Gastrocnemius medialis (tissue), 4 donors: ENCODE measurements at places on chromosomes 2 and 18. TPM values are rescaled to one million over a fixed set of nuclear protein-coding genes. Genes with fewer than 3 reads are reported as not detected.

Gene CD28
- 0.07 TPM for total RNA-seq

DNA sequence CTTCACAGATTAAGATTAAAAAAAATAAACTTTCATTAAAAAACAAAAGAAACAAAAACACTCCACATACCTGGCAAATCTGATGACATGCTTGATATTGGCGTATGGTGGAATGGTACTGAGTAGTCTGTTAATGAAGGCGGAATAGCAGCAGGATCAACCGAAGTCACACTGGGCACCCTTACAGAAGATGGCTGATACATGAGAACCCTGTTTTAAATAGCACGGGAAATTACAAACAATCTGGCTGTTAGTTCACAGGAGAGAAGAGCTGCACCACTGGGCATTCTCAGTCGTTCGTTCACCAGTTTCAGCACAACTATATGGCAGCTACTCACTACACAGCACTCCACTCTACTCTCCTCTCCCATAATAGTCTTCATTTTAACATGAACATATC, 64.0 kb upstream of the ST8SIA5 start:
- H3K36me3 ChIP-seq: no peaks in the 10 kb centered on the region
- H3K4me3 ChIP-seq: no peak overlapping the region
- peaks cover 14% of the 10 kb centered on the region for H3K4me1 ChIP-seq
- no peaks in the 10 kb centered on the region for H3K27me3 ChIP-seq

DNA sequence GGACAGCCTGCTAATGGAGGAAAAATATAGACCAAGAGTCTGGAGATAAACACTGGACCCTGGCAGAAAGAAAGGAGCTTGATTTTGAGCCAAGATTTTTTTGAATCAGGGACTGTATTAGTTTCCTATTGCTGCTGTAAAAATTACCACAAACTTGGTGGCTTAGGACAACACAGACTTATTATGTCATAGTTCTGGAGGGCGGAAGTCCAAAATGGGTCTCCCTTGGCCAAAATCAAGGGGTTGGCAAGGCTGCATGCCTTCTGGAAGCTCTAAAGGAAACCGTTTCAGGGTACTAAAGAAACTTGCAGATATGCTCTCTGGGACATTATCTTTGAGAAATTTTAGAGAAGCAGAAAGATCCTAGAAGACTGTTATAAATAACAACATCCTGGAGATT, 140.1 kb downstream of the BABAM2 start:
- peaks cover 14% of the 10 kb centered on the region for H3K4me1 ChIP-seq
- no peak overlapping the region for H3K4me3 ChIP-seq
- no peak for DNase-seq
- H3K27ac ChIP-seq: no peak overlapping the region
- no peaks in the 10 kb centered on the region for H3K36me3 ChIP-seq

Gene TDRD15
- 0.68 TPM for total RNA-seq
